ENCODE measurements at places on chromosomes 13 and 19.
A peak's percentile ranks its signal among the peaks of the same experiment; 100 is the strongest.

DNA sequence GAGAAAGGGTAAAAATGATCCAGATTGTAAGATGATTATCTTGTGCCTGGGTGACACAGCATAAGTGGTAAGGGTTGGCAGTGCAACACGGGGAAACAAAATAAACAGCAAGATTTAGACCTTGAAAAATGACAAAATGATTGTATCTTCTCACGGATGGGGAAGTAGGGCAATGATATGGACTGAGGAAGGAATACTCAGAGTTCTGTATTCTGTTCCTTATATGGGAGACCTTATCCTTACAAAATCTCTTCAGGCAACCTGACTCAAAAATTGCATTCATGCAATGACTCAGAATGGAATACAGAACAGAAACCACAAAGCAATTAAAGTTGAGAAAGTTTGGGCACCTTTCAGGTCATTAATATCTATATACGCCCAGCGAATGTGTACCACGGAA is 149.0 kb downstream of the HS6ST3 start:
- DNase-seq = no peak

- DNase-seq = peak; percentile 44
Measured at GRCh38 chr13:112968910-112969691, at the start of gene MCF2L. TSS of gene MCF2L (plus strand) at chr13:112969214. CDS start at chr13:112969380, 166 bp downstream.

GRCh38 chr19:17324357-17325114 is 10.1 kb downstream of the ANO8 start:
- no peak for DNase-seq

DNA sequence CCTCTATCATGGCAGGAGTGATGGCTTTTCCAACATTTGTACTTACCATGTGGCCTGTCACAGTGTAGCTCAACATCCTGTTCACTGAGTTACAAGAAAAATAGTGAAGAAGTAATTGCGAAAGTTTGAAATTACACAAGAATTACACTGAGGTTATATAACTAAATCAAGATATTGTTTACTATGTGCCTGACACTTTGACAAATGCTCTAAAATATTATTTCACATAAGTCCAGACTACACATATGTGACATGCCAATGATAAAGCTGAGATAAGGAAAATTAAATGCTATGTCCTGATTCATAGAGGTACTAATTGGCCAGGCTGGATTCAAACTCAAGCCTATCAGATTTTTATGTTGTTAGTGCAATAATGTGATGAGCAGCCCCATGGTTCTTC is 451.7 kb downstream of the PCDH9 start:
- DNase-seq = no peak

DNA sequence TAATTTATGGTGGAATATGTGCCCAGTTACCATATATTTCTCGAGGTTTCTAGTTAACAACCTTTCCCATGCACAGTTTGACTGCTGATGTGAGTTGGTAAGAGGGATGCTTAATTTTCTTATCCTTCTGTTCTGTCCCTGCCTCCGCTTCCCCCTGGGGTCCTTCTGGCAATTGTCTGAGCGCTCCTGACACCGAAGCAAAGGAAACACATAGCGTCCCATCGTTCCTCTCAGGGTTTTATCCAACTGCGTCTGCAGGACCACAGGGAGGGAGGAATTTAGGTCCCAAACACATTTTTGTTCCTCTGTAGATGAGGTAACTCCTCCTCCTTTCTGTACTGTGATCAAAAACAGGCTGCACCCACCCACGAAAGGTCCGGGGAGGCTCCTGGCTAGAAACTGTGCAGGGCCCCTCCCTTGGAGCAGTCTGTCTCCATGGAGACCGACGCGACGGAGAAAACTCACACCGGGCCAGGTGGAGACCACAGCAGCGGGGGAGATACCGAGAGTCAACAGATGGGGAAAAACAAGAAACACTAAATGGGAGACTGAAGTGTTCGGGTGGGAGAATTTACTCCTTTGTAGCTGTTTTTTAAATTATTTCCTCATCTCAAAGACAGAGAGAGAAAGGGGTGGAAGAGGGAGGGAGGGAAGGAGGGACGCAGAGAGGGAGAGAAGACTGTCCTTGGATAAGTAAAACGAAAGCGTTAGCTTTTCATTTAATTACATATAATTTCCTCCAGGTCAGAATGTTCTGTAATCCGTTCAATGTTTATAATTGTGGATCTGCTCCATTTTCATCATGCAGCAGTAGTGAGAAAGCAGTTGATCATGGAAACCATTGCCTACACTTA is 191.8 kb upstream of the NBEA start:
- no peak for DNase-seq

GRCh38 chr13:112892426-112893206 is 76.4 kb upstream of the MCF2L start:
- DNase-seq = no peak

DNA sequence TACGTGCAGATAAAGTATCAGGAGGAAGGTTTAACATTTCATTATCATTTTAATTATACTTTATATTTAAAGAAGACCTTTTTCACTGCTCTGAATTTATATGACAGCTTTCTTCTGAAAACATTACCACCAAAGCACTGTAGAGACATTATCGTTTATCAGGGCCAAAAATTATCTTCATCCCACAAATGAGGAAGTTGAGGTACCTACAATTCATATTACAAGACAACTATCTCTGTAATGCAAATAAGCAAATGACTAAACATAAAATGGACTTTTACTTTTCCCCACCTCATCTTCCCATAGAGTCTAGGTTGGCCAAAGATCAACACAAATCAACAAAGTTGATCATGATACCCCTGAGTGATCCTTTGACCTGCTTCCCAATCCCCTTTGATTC is 30.9 kb upstream of the SMAD9 start:
- no peak for DNase-seq

GRCh38 chr13:20065516-20065915 is 95.3 kb downstream of the GJA3 start:
- no peak for DNase-seq

DNA sequence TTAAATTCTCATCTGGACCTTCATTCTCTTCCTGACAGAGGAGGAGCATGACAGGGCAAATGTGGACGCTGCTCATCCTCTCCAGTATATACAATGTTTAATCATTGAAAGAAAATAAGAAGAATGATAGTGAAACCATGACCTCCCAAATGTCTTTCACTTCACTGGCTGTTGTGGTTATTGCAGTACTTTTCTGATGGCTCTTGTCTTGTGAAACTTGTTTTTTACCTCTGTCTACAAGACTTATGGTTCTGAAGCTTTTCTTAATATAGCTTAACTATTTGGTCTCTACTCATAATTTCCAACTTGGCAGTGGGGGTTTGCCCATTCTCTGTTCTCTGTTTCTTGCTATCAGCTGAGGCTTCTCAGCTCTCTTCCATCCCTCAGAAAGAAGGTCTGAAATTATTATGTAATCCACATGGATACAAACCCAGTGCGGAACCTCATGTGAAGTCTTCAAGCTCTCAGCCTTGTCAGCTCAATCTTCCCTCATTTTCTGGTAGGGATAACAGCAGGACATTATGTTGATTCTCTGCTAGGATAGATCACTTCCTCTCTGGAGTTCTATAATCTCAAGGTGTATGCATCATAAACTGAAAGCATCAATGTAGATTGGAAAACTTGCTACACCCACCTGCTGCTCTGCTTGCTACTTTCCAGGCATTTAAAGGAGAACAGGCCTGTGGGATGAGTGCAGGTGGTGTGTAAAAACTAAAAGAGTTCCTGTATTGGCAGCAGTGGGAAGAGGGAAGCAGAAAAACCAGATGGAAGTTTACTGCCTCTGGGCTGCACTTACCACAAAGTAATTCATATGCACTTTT is 250.3 kb upstream of the HTR2A start:
- no peak for DNase-seq

- no peak for DNase-seq
Measured at GRCh38 chr19:11106477-11106876, 17.2 kb downstream of the LDLR start.

DNA sequence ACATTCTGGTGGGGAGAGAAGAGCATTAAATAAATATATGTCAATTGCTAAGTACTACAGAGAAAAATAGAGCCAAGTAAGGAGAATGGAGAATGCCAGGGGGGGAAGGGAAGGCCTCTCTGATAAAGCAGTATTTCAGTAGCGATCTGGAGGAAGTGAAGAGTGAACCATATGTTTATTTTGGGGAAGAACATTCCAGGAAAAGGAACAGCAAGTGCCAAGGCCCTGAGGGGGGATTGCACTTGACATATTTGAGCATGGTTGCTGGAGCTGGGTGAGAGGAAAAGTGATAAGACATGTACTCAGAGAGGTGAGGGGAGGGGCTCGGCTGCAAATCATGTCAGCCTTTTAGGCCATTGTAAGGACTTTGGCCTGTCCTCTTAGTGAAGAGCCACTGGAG is 30.4 kb downstream of the WDR87 start:
- DNase-seq = no peak

DNA sequence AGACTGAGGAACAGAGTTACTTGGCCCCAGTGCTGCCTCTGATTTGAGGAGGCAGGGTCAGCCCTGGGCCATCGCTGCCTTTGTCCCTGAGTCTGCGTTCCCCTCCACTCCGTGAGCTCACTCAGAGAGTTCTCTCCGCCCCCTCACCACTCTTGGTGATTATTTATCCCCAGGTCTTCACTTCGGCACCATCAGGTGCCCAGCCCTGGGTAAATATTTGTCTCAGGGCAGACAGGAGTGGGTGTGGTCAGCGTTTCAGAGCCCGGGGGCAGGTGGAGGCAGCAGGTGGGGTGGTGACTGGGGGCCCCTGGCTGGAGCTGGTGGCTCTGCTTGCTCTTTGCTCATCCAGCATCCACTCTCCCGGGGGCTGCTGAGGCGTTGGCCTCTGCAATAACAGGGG is 20.6 kb downstream of the PPP1R37 start:
- DNase-seq = no peak

- no peak for DNase-seq
Measured at GRCh38 chr13:76958841-76959432, 10.6 kb downstream of the ACOD1 start.

DNA sequence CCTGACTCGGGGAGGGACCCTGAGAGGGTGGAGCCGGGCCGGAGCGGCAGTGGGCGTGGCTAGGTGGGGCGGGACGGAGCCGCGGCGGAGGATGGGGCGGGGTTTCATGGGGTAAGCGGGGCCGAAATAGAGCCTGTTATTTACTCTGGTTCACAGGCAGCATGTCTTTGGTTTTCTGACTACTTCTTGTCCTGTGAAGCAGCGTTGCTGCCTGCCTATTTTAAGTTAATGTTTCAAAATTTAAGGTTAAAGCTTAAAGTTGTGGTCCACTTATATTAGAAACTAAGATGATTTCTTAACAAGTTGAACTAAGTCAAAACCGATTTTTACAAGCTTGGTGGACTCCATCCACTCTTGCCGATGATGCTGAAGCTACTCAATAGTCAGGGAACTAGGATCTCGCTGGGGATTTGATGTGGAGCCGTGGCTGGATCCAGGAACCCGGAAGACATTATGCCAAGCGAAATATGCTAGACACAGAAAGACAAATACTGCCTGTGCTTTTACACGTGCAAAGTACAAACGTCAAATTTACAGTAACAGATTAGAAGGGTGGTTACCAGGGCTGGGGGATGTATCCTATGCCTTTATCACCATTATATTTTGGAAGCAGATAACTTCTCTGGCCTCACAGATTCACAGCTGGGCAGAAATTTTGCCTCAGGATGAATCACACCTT is 433 bp upstream of the ZNF616 start:
- DNase-seq = peak; percentile 93

GRCh38 chr13:48078251-48078656 is 16.6 kb downstream of the MED4 start:
- DNase-seq = no peak

GRCh38 chr19:55493645-55494171 is 5.5 kb downstream of the SSC5D start:
- DNase-seq = no peak

- no peak for DNase-seq
Measured at GRCh38 chr19:50371914-50372475, 4.3 kb upstream of the NR1H2 start.

DNA sequence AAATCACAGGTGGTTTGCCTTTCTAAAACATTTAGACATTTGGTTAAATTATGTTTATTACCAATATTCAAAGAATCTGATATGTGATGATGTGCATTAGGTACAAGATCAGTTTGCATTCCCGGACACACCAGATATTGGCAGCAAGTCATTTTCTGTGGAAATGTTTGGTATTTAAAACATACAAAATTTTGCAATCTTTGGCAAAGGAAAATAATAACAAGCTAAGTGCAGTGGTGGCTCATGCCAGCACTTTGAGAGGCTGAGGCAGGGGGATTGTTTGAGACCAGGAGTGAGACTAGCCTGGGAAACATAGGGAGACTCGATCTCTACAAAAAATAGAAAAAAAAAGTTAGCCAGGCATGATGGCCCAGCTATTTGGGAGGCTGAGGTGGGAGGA is 29.1 kb upstream of the TSC22D1 start:
- DNase-seq = no peak

DNA sequence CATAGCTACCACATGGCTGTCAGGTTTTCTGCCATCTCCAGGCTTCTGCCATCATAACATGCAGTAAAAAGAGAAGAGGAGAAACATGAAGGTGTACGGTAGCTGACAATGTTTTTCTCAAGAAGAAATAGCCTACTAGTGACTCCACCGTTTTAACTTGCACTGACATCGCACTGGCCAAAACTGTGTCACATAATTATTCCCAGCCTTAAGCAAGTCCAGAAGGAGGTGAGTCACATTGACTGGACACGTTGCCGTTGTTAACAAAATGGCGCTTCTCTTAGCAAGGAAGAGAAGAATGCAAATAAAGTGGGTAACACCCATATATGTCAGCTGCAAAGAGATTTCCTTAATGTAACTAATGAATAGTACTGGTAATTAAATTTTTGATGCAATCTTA is 810.4 kb upstream of the SLC10A2 start:
- no peak for DNase-seq

DNA sequence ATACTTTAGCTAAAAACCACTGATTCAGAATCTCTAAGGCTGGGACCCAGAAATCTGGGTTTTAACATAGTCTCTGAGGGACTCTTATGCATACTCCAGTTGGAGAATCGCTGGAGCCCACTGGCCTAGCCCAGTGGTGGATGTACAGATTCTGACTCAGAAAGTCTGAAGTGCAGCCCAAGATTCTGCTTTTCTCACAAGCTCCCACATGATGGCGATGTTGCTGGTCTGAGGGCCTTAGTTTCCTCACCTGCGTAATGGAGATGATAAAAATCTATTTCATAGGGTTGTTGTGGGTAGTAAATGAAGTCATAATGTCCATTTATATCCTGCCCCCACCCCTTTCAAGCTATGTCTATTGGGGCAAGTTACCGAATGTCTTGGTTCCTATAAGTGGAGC is 7.7 kb upstream of the CDADC1 start:
- no peak for DNase-seq

DNA sequence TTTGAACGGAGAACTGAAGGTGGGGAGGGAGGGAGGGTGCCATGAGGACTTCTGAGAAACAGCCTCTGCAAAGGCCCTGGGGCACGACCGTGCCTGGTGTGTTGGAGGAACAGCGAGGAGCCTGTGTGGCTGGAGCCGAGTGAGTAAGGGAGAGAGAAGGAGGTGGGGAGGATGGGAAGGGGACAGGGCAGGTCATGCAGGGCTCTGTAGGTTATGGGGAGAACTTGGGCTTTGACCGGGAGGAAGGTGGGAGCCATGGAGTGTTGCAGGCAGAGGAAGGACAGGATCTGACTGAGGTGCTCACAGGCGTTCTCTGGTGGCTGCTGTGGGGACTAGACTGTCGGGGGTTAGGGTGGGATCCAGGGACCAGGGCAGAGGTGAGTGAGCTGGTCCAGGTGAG is 6.7 kb downstream of the MPND start:
- DNase-seq = no peak
